NCI-H82 (cell line): ENCODE measurements at places on chromosomes 6 and 20.

- DNase-seq = no peak
Measured at GRCh38 chr6:160974304-160974771, 17.2 kb upstream of the MAP3K4 start.

GRCh38 chr20:51059862-51060261, 37.0 kb upstream of the KCNG1 start:
- no peak for DNase-seq

DNA sequence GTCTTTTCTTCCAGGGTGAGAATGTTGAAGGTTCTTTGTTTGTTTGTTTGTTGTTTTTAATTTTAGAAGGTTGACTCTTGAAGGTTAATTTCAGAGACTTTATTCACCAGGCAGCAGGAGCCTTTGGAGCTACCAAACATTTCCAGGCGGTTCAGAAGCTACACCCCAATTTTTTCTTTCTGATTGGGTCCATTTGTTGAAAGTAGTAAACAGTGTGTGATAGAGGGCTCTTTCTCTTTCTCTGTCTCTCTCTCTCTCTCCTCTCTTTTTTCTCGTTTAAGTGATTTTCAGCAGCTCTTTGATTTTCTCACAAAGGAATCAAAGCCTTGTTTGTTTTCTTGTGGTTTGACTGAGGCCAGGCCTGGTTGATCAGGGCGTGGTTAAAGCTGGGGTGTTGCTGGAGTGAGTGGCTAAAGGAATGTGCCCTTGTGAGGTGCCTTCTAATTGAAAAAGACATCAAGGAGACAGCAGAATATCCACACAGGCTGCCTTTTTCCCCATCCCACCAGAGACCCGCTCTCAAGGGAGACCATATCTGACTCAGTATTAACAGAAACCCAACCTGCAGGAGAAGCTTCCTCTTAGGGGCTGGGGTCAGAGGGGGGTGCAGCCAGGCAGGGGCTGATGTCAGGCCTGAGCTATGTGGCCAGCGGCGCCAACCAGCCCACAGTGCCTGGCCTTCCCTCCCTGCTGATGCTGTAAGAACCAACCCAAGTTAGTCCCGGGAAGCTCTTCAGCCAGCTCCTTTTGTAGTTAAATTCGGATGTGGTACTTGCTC, 40.4 kb upstream of the NAA20 start:
- no peak for DNase-seq

DNA sequence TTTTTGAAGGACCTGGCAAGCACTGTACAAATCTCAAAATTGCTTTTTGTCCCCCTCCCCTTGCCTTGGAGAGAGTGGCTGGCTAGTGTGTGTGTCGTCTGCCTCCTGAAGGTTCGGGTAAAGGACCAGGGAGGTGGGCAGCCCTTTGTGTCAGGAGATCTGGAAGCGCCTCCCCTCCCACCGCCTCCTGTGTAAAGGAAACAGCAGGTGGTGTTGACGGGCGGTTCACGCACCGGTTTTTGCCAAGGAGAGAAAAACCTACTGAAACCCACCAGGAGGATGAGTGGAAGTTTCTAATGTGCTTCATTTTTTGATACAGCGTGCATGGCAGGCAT, 1.2 kb downstream of the ENTPD6 start:
- DNase-seq = peak; percentile 71

- no peak for DNase-seq
Measured at GRCh38 chr6:69881322-69882151, 15.2 kb downstream of the COL19A1 start.

DNA sequence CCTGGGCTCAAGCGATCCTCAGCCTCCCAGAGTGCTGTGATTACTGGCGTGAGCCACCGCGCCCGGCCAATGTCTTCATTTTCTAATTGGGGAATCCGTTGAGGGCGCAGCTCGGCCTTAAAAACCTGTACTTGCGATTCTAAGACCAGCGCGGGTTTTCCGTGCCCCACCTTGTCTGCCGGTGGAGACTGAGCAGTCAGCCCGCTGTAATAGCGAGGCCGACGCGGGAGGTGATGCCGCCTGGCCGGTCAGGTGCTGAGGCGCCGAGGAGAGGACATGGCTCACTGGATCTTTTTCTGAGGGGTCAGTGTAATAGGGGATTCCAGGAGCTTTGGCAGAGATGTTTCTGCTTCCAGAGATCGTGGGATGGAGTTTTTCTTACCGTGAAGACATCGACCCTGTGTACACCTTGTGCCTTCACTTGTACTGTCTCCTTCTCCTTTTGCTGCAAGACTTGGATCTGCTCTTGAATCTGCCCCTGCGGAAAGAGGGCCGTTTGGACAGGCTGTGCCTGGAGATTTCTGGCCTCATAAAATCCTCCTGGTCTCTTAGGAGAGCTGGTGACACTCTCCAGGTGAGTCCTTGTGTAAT, 1.5 kb downstream of the TRIM31 start:
- DNase-seq = no peak

- DNase-seq = no peak
Measured at GRCh38 chr6:4612636-4613171, 163.5 kb upstream of the CDYL start.

GRCh38 chr6:26336355-26337198, 28.4 kb upstream of the BTN3A2 start:
- DNase-seq = no peak

DNA sequence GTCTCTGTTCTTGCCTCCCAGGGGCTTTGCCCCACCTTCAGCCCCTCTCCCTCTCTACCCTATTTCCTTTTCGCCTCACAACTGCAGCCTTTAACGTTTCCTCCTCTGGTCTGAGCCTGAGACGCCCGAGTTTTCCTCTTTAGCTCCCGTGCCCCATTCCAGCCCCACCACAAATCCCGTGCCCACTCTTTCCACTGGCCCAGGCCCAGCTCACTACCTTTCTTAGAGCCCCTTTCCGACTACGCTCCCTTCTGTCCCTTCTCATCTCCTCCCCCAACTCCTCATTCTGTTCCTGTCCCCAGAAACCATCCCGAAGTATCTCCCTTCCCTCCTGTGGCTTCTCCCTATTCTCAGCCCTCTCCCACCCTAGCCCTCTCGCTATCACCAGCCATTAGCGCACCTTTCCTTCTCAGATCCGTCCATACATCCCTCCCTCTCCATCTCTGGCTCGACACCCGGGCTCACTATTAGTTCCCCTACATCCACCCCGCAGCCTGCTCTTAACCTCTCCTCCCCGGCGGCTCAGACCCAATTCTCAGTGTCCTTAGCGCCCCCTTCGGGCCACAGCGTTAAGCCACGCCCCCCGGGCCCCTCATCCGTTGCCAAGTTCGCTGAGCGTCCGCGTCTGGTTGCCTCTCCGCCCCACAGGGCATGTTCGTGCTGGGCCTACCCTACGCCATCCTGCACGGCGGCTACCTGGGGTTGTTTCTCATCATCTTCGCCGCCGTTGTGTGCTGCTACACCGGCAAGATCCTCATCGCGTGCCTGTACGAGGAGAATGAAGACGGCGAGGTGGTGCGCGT, 2.7 kb downstream of the SLC32A1 start:
- DNase-seq = peak; percentile 64

DNA sequence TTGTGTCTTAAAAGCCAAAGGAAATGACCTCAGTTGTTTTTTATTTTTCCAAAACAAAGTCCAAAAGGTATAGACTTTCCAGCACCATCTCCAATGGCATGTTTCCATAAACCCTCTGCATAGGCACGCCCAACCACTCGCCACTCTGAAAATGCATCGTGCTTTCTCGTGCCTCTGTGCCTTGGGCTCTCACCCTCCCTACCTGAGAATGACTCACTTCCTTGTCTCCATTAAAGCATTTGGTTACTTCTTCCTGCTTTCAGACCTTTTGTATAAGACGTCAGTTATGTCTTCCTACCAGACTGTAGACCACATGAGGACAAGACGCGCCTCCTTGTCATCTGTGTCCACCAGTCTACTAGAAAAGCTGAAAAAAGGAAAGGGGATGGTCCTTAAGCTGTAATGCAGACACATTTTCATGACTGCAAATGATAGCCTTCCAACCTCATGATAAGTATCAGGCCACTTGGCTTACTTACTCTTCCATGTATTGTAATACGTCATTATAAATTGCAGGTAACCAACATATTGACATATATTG, 61.2 kb upstream of the CDYL start:
- no peak for DNase-seq

- no peak for DNase-seq
Measured at GRCh38 chr6:22622351-22622750, 53.0 kb downstream of the HDGFL1 start.

DNA sequence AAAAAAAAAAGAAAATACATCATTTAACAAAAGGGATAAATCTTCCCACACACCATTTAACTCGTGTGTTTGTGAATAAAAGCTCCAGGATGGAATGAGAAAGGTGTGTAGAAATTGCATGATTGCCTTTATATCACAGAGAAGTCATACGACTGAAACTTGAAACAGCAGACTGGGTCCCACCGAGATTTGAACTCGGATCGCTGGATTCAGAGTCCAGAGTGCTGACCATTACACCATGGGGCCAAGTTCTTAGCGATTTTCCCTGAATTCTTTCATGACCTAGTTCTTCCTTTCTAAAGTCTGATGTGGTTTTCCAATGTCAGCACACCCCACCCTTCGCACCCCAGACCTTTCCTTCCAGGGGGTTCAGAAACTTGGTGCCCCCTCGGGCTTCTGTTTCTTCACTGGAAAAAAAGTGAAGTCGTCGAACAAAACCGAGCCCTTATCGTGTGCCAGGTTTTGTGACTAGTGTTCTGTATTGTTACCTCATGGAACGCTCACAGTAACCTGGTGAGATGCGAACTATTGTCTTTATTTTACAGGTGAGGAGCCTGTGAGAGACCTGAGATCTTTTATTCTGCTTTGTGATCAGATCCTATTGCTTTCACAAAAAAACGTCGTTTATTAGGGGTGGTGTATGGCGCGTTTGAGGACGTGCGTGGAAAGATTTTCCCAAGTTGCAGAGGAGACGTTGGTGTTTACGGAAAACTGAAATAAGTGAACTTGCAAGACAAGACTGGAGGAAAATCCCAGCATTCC, 120.8 kb downstream of the OR2B2 start:
- peak; percentile 89 for DNase-seq

GRCh38 chr6:134577998-134578397, 260.1 kb upstream of the SGK1 start:
- DNase-seq = peak; percentile 21

DNA sequence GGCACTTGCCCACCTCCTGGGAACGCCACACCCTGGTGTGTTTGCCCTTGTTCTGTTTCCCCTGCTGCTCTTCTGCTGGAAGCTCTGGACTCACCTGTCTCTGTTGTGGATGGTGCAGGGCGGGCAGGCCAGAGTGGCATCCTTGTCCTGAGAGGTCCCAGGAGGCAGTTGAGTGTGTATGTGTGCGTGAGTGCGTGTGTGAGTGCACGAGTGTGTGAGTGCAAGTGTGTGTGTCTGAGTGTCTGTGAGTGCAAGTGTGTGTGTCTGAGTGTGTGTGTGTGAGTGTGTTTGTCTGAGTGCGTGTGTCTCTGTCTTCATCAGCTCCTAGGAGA, 12.2 kb downstream of the IGF2R start:
- DNase-seq = no peak

DNA sequence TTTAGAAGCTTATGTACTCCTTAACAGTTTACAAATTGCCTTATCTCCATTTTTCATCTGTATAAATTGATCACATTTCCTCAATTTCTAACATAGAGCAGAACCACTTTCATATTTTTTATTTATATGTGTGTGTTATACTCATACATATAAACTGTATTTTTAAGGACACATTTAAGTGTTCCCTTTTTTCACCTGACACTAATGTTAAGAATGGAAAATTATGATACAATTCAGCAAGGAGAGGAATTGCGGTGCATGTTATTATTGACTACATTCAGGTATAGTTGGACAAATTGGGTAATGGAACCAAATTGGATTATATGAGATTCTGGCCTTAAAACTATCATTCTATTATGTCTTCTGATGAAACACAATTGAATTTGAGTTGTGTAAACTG, 479.1 kb upstream of the FLRT3 start:
- DNase-seq = no peak

GRCh38 chr20:36063916-36064657, 90.5 kb upstream of the EPB41L1 start:
- DNase-seq = no peak

DNA sequence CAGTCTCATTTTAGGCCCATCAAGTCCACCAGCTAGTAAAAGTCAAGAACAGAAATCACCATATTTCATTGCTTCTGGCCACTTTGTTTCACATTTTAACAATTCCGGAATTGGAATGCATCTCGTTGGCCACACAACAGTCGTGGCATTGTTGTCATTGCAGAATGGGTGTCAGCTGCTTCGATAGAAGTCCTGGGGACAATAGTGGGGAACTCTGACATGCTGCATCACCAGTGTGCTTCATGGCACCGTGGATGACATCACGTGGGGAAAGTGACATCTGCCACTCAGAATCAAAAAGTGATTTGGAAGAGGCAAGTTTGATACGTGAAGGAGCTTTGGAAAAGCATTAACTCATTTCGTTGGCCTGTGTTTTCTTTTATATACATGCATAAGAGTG, 43.8 kb upstream of the XRN2 start:
- DNase-seq = no peak

DNA sequence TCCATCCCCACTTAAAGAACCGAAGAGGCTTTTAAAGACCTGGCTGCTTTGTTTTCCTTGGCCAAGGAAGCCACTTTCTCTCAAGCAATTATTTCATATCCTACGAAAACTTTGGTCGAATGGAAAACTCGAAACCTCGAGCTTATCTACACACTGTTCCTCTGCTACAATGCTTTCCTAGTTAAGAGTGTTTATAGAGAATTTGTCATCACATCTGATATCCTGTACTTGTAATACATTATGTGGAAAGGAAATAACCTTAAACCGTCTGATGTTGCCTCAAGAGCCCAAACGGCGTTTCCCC, 28.1 kb downstream of the TFAP2B start:
- no peak for DNase-seq

GRCh38 chr20:9397928-9398327, 116.5 kb upstream of the LAMP5 start:
- DNase-seq = no peak

- no peak for DNase-seq
Measured at GRCh38 chr6:111586554-111586953, 19.1 kb downstream of the TRAF3IP2 start.

GRCh38 chr20:46631874-46632446, 19.3 kb downstream of the SLC13A3 start:
- no peak for DNase-seq
